ENCODE measurements at places on chromosomes 11 and 22. TPM values are rescaled to one million over a fixed set of nuclear protein-coding genes. Genes with fewer than 3 reads are reported as not detected.

CCDC188 gene
- 1.3 TPM for total RNA-seq

KDM4E gene
- total RNA-seq, result not detected

NCF4 gene
- not detected for total RNA-seq

HSPA8 gene
- total RNA-seq, result 2,873 TPM

PRG3 gene
- not detected for total RNA-seq

Data from parietal lobe (tissue), 2 donors.